ENCODE measurements at places on chromosomes 2 and 18.

DNA sequence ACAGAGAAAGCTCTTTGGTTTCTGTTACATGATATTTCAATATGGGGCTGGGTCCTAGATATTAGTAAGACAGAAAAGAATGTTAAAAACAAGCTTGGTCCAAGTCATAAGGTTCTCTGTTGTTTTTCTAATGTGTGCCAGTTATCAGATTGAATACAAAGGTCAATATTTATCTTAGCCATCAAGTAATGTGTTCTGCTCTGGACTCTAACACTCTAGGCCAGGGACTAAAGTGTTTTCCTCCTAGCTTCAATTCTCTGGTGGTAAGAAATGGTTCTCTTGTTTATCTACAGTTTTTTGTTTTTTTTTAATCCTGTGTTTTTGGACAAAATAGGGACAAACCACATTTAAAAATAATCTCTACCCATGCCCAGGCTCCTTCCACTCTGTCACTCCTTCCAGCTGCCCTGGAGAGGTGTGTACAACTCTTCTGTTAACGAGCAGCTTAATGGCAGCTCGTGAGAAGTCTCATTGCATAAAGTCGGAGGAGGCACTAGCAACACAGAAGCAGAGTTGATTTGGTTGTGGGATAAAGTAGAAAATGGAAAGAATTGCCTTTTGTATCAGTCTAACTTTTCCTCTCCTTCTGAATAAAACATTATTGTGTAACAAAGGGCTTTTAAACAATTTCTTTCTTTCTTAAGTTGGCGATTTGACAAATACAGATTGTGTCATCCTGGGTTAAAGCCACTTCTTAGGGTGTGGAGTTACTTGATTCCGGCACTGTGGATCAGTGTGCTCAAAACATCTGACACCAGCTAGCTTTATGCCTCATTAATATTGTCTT lies 8.0 kb upstream of the SESTD1 start:
- DNase-seq = peak; percentile 7

DNA sequence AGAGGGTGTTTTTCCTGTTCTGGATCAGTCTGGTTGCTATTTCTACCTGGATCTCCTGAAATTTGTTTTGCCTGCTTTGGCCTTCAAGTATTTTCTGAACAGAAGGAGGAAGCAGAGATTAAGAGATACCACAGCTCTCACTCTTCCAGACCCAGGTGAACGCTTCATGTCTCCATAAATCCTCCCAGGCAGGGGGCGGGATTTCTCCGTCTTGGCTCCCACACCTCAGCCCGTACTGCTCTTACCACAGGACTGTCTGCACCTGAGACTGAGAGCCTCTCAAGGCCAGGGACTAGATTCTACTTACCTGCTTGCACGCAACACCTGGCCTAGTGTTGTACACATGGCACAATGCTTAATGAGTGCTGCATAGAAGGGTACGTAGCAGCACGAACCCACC lies 59.9 kb upstream of the LRPPRC start:
- no peak for DNase-seq

GRCh38 chr18:49931760-49932159 lies 118.4 kb upstream of the ACAA2 start:
- no peak for DNase-seq

DNA sequence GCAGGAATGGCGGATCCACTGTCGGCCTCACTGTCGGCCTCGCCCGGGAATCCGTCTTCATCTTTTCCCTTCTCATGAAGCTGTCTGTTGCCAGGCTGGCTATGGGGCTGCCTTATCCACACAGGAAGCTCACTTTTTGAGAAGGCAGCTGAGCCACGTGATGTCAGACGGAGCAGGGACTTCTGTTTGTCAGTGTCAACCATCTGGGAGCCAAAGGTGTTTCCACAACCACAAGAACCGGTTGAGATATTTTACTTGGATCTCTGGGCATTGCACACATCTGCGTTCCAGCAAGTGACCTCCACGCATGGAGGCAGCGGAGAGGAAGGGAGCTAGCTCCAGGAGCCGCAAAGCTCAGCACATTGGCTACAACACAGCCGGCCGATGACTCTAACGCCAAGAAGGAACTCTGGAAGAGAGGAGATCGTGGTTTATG lies 27.4 kb upstream of the TAF1B start:
- no peak for DNase-seq

GRCh38 chr2:45595721-45596435 lies 15.2 kb downstream of the SRBD1 start:
- peak; percentile 86 for DNase-seq

DNA sequence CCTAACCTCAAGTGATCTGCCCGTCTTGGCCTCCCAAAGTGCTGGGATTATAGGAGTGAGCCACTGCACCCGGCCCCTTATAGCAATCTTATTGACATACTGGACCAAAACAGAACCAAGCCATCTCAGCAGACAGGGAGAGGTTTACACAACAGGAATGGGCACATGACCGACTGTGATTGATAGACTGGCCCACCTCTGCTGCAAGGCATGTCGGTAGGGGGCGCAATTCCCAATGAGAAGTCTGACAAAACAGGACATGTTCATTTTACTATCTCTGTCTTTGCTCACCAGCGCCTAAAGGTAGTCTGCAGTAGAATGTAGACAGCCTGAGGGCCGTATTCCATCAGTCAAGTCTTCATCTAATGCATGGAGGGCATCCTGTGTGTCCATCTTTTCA lies 2.0 kb downstream of the LYPD6B start:
- peak; percentile 33 for DNase-seq

DNA sequence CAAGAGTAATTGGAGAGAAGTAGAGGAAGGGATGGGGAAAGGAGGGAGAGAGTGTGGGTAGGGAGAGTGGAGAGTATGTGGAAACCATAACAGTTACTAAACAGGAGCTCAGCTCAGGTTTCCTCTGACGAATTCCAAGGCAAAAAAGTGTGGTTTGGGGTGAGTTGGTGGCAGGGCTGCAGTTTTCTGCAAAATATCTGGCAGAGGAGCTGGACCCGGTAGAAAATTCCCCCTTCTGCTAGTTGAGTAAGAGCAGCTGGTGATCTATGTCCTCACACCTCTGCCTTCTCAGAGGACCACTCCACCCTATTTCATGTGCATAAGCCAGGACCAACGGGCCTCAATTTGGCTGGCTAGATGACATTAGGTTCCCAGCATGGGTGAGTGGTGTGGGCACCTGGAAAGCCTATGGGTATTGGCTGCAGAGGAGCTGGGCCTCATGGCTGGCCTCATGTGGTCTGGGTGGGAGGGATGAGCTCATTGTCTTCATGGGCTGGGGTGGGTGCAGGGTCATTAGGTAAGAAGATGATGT lies 13.2 kb downstream of the NRP2 start:
- peak; percentile 40 for DNase-seq

- no peak for DNase-seq
These were observed 133.2 kb upstream of the TMEM18 start for GRCh38 chr2:810397-810796.

DNA sequence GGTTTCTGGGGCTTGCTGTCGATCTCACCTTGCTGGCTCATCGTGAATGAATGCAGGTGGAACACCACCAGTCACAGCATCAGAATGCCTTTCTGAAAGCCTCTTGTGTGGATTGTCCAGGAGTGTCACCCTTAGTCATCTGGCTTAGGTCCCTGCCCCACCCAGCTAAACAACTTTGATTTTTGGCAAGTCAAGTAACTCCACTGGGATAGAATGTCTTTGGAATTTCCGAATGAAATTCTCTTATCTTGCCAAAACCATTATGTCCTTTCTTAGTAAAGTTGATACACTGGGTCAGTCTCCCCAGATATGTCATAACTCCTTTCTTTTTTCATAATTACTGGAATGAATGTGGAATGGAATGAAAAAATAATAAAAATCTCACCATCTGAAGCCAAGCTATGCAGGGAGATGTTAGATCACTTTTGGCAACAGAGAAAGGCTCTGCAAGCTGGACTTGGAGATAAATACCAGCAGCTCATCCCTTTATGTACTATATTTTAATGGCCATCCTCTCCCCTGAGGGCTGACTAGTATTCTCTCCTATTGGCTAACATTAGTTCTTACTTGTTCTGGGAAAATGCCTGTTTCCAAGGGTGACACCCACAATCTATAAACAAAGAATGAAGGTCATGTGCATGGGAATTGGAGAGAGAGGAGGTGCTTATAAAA lies 35.4 kb downstream of the INSIG2 start:
- peak; percentile 72 for DNase-seq

GRCh38 chr2:98713332-98714015 lies 17.5 kb downstream of the MGAT4A start:
- no peak for DNase-seq

DNA sequence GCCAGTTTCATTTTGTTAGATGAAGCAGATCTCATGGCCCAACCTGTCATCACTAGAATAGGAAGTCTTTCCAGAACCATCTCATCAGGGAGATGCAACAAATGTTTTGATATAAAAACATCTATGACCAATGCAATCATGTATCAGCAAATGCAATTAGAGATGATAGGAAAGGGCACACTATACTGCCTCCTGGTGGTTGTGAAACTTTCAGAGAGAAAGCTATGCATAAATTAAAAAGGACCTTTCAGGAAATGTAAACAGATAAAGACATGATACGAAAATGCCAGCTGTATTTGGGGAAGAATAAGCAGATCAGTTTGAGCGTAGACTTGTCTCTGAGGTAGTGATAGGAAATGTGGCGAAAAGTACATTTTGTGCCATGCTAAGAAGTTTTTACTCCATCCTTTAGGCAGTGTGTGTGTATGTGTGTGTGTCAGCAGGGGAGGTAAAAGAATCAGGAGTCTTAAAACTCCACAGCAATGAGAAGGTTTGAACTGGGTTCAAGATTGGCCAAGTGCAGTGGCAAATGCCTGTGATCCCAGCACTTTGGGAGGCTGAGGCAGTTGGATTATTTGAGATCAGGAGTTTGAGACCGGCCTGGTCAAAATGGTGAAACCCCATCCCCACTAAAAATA lies 479.3 kb downstream of the CPS1 start:
- DNase-seq = peak; percentile 23

DNA sequence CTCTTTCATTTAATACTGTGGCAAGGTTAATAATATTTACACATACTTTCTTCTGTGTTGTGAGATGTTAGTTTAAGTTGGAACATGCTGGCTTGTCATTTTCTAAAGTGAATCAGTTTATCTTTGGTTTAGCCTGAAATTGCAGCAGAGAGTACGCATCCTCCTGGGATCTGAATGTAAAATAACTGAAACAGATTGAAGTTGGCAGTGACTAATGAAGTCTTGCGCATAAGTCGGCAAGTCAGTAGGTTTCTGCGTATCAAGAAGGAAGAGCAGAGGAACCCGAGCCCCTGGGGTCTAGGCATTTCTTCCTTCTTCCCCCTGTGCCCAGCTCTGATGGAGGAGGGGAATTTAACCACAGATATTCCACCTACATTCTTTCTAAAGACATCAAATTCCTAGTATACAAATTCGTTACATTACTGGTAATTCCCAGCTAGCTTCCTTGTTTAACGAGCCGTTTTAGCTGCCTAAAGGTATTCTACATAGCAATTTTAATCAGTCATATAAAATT lies 392.1 kb upstream of the RAB12 start:
- no peak for DNase-seq

DNA sequence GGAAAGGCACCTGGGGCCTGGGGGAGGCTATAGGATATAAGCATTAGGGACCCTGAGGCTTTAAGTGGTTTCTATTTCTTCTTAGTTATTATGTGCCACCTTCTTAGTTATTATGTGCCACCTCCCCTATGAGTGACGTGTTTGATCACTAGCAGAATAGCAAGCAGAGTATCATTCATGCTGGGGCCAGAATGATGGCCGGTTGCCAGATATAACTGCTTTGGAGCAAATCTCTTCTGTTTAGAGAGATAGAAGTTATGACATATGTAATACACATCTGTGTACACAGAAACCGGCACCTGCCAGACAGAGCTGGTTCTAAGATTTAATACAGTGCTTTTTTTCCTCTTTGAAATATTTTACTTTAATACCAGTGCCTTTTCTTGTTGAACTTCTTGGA lies 29.4 kb downstream of the LIPG start:
- DNase-seq = no peak

- peak; percentile 84 for DNase-seq
These were observed 5.6 kb upstream of the IMP4 start for GRCh38 chr2:130336877-130337734.

DNA sequence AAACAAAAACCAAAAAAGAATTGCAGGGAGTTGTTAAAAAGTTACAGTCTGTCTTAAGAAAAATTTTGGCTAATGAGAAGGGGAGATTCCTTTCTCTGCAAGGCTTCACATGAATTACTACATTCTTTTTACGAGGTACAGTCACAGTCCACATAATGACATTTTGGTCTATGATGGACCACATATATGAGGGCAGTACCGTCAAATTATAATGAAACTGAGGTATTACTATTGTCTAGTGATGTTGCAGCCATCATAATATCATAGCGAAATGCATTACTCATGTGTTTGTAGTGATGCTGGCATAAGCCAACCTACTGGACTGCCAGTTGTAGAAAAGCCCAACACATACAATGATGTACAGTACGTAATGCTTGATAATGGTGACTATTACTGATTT lies 12.5 kb downstream of the SERPINB7 start:
- DNase-seq = peak; percentile 24

DNA sequence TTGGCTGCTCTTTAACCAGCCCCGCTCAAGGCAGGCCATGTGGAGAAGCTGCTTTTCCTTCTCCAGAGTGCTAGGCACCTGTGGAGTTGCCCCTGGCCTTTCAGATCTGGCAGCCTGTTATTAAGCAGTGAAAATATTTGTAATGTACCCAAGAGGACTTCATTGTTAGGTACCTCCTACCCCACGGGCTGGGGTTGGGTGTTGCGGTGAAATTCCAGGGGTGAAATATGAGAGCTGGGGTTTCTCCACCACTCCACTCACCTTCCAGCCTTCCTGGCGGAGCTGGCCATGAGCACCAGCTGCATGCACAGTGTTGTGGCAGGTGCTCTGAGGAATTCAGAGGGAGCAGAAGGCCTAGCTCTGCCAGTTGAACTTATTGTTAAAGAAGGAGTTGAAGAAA lies 39.1 kb downstream of the NTSR2 start:
- DNase-seq = no peak

DNA sequence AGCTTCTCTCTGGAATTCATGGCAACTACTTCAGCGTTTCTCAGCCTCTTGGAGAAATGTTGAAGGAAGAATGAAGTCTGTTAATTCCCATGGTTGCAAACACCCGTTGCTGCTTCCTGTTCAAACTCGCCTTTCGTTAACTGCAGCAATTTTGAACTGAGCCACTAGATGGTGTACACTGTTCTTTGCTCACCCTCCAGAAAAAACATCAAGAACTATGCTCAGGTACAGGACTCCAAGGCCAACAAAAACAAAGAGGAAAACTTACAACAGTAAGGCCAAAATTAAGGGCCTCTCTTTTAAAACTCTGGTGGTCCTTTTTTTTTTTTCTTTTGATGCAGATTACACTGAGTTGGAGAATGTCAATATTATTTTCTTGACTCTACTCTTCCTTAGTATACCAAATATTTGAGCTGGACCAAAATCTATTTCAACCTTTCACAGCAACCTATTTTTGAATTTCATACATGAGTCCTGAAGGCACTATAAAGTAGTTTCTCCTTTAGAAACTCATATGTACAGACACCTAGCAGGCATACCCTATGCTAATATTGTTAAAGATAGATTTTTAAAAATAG lies 58.2 kb downstream of the KLHL14 start:
- no peak for DNase-seq

- DNase-seq = no peak
These were observed 110.8 kb downstream of the BCL11A start for GRCh38 chr2:60442608-60443007.

GRCh38 chr2:226874749-226875148 lies 38.9 kb downstream of the RHBDD1 start:
- DNase-seq = no peak
